ENCODE measurements at places on chromosomes 7 and 10.

DNA sequence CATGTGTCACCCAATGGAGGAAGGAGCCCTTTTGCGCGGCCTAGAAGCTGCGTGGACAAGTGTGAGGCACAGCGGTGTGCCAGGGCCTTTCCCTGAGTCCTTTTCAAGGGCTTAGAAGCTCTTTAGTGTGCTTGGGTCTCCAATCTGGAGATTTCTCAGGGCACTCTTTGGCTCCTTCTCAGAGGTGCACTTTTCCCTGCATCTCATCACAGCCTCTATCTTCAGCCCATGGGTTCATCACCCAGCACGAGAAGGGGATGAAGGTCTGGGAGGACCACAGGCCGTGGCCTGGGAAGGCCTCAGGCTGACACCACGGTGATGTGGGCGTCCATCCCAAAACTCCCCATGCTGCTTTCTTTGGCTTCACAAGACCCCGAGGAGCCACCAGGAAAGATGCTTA, 233.4 kb downstream of the TEX36 start:
- DNase-seq, result no peak

- no peak for DNase-seq
These were observed 124.8 kb downstream of the PHTF2 start for GRCh38 chr7:77923419-77923818.

GRCh38 chr10:5234106-5234860, 37.6 kb downstream of the AKR1C4 start:
- DNase-seq, result no peak

- no peak for DNase-seq
These were observed 83.5 kb downstream of the MAPK8 start for GRCh38 chr10:48389846-48390557.

GRCh38 chr7:20828947-20829346, 42.3 kb upstream of the SP8 start:
- no peak for DNase-seq

- no peak for DNase-seq
These were observed 111.6 kb downstream of the NOC3L start for GRCh38 chr10:94251098-94251497.

DNA sequence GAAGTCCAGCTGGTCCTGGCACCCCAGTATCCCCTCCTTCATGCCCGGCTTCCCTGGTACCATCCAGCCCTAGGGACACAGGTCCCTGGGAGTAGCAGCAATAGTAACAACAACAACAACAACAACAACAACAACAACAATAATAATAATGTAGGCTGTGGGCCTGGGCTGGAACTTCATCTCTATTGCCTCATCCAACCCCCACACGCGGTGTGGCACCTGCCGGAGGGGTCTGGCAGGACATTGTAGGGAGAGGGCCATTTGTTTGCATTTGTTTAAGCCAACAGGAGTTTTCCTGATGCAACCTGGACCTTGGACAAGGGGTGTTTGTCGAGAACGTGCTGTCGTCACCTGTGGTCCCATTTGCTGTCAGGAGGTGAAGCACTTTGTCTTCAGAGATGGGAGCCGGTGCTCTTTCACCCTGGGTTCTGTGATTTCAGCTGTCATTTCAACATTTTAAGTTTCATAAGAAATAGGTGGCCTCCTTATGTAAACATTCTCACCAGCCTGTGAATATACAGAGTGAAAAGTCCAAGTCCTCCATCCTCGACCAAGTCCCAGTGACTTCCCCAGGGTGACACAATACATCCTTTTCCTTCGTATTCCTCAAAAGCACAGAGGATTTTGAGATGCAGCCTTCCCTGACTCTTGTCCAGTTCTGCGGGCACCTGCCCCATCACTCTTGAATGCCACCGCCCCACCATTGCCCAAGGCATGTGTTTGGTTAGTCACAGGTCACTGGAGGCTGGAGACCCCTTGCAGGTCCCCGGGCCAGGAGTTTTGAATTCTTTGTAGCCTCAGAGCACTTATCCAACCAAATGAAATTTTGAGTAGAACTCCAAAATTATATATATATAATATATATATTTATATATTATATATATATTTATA, 9.2 kb downstream of the LHPP start:
- DNase-seq, result no peak

DNA sequence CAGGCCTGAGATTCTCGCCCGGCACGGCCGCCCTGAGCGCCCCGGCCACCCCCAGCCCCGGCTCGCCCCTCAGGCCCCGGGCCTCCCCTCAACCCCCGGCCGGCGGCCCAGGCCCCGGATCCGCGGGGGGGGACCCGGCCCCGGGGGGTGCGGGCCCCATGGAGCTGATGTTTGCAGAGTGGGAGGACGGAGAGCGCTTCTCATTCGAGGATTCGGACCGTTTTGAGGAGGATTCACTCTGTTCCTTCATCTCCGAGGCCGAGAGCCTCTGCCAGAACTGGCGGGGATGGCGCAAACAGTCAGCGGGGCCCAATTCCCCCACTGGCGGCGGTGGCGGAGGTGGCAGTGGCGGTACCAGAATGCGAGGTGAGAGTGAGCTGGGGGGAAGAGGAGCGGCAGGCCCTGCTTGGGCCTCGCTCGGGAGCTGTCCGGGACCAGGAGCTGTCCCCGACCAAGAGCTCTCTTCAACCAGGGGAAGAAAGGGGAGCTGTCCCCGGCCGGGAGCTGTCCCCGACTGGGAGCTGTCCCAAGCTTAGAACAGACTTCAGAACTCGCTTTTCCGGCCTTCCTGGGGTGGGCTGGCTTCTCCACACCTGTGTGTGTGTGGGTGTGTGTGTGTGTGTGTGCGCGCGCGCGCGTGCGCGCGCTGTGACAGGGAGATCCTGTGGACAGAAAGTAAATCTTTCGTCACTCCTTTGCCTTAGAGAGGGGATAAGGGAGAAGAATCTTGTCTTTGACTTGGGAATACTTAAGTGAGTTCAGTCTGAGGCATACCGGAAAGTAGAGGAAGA, 510 bp downstream of the ZSWIM8 start:
- DNase-seq, result no peak

GRCh38 chr7:101299511-101300464, 21.8 kb downstream of the IFT22 start:
- no peak for DNase-seq

- no peak for DNase-seq
These were observed 18.3 kb downstream of the TAF3 start for GRCh38 chr10:7836571-7836970.

DNA sequence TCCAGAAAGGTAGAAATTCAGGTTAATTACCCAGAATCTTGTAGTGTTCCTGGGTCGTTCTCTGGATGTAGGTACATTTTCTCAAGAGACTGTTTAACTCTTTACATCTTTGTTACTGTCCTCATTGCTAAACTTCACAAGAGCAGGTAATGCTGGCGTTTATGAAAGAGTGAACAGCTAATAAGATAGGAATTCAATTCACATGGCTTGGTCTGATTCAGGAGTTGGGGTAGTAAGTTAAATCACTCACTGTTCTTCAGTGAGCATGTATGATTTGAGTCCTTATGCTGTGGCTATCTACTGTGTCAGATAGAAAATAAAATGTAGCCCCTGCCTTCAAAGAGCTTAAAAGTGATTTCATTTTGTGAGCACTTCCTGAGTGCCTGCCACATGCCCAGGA, 480.0 kb downstream of the LRMDA start:
- no peak for DNase-seq

- no peak for DNase-seq
These were observed 172.5 kb downstream of the ELFN1 start for GRCh38 chr7:1842321-1843221.
